Right ventricle myocardium superior (tissue), 1 donor: ENCODE measurements at places on chromosomes 6 and 20. TPM values are rescaled to one million over a fixed set of nuclear protein-coding genes. Genes with fewer than 3 reads are reported as not detected.

Gene PBOV1
- total RNA-seq: not detected

Gene ADGRG6
- 3.2 TPM for total RNA-seq

Gene TCP11
- not detected for total RNA-seq

Gene C20orf202
- 0.35 TPM for total RNA-seq

Gene LY6G6C
- not detected for total RNA-seq
